Stimulated activated CD8-positive, alpha-beta memory T cell treated with anti-CD3 and anti-CD28 coated beads, Interleukin-7, amount 100 ng/mL, for 1 hour (primary cell): ENCODE measurements at places on chromosomes 6 and 20.

- no peak for DNase-seq
Measured at GRCh38 chr6:14569394-14569793, 451.8 kb downstream of the CD83 start.

DNA sequence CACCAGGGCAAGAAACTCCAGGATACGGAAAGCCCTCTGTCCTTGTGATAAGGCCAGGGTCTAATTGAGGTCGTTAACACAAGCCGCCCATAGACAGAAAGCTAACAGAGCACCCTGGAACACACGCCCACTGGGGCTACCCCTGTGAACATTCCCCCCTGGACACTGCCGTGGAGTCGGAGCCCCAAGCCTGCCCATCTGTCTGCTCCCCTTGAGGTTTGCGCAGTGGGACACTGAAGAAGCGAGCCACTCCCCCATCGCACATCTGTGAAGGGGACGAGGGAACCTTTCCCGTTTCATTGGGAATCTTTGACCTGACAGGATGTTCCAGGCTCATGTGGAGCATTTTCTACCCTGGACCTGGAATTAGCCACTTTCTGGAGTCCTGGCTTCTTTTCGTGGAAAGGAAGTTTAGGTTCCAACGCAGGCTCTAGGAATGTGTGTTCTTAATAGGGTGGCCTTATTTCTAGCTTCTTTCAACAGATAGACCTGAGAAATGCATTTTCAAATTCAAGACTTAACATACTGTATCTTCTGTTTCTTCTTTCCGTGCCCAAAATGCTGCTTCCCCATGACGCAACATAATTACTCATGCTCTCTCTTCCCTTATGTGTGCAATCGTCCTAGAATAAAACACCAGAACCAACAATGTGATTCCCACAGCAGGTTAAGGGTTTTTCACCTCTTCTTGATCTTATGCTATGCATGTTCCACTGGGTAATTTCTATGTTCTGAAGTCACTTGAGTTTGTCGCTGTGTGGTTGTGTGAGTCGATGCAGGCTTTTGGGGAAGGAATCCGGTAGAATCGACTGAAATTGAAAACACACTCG lies 161.1 kb downstream of the ERMARD start:
- no peak for DNase-seq

- no peak for DNase-seq
Measured at GRCh38 chr6:86856937-86857563, 80.3 kb upstream of the HTR1E start.

- peak; percentile 43 for DNase-seq
Measured at GRCh38 chr20:62156592-62157386, 13.2 kb downstream of the SS18L1 start.

GRCh38 chr6:39515006-39515405 lies 192.5 kb upstream of the KCNK16 start:
- no peak for DNase-seq

DNA sequence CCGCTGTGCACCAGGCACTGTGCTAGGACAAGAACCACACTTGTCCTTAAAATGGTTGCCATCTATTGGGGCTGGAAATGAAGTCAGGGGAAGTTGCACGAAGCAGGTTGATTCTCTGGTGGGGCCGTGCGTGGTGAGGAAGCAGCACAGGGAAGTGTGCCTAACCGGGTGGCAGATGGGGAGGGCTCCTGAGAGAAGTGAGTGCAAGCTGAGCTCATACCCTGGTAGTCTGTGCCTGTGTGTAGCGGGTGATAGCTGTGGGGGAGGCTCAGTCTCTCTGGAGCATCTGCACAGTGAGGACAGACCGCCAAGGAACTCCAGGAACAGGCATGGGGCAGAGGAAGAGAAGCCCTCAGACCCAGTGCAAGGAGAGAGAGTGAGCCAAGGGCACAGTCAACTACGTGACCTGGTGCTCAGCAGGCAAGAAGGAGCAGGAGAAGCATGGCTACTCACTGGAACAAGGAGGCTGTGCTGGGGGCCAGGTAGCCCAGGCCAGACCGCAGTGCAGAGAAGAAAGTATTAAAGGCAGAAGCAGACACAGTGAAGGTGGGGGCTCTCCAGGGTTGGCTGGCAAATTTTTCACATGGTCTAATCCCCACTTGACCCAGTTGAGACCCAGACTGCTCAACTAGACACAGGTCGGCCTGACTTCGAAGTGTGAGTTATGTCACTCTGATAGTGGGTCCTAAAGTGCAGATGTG lies 155.0 kb downstream of the CDH26 start:
- DNase-seq: no peak

- no peak for DNase-seq
Measured at GRCh38 chr6:34170346-34170745, 24.5 kb upstream of the GRM4 start.

DNA sequence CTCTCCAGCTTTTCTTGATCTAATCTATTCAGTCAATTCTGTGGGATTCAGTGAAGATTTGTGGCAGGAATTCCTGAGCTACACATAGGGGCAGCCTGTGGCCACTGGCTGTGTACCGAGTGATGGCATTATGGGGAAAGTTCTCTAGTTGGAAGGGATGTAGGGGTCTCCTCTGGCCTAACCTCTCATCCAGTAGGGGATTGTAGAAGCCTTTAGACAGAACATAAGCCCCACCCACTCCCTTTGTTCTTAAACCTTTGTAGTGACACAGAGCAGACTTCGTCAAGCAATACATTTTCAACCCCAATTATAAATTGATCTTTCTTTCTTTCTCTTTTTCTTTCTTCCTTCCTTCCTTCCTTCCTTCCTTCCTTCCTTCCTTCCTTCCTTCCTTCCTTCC lies 188.9 kb downstream of the QKI start:
- DNase-seq: no peak

GRCh38 chr6:33080127-33081089 lies 4.6 kb downstream of the HLA-DPB1 start:
- no peak for DNase-seq

GRCh38 chr6:170253226-170253909 lies 37.5 kb downstream of the DLL1 start:
- DNase-seq: no peak

DNA sequence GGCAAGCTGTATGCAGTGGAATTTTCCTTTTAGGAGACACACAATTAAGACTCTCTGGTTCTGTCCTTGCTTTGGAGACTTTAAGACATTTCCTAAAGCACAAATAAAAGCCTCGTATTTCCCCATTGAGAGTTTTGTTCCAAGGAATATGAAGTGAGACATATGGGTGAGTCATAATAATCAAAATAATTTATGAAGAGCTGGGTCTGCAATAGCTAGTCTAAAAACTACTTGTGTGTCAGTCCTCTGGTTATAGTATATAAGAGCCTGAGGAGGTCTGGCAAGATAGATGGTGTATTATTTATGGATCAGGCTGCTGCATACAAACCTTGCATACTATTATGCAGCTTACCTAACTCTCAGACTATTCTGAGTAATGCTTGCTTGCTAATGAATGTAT lies 142.6 kb downstream of the ADGRG6 start:
- no peak for DNase-seq

- no peak for DNase-seq
Measured at GRCh38 chr6:53834132-53834531, 39.3 kb downstream of the LRRC1 start.

- no peak for DNase-seq
Measured at GRCh38 chr6:45265246-45265645, 62.9 kb upstream of the RUNX2 start.
